ENCODE measurements at places on chromosomes 16 and 17.
A peak's percentile ranks its signal among the peaks of the same experiment; 100 is the strongest.

DNA sequence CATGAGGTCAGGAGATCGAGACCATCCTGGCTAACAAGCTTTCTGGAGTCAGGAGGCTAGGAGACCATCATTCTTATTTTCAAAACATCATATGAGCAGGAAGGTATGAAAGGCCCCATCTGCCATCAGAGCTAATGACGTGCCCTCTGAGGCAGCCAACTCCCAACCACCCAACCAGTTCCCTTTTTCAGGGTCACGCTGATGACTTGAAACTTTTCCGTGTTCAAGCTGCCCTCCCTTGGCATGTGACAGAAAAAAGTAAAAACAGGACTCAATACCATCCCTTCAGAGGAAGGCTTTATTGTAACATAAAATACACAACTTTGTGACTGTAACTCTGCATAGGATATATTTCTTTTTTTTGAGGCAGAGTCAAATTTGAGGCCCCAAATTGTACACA is 4.6 kb upstream of the GHDC start:
- DNase-seq, result peak; percentile 18

- DNase-seq, result no peak
Observed at GRCh38 chr17:67358612-67359011, 7.8 kb downstream of the PSMD12 start.

GRCh38 chr16:74450236-74450635 is 29.0 kb upstream of the CLEC18B start:
- DNase-seq, result no peak

GRCh38 chr17:31573047-31573446 is 181.6 kb downstream of the RAB11FIP4 start:
- no peak for DNase-seq

DNA sequence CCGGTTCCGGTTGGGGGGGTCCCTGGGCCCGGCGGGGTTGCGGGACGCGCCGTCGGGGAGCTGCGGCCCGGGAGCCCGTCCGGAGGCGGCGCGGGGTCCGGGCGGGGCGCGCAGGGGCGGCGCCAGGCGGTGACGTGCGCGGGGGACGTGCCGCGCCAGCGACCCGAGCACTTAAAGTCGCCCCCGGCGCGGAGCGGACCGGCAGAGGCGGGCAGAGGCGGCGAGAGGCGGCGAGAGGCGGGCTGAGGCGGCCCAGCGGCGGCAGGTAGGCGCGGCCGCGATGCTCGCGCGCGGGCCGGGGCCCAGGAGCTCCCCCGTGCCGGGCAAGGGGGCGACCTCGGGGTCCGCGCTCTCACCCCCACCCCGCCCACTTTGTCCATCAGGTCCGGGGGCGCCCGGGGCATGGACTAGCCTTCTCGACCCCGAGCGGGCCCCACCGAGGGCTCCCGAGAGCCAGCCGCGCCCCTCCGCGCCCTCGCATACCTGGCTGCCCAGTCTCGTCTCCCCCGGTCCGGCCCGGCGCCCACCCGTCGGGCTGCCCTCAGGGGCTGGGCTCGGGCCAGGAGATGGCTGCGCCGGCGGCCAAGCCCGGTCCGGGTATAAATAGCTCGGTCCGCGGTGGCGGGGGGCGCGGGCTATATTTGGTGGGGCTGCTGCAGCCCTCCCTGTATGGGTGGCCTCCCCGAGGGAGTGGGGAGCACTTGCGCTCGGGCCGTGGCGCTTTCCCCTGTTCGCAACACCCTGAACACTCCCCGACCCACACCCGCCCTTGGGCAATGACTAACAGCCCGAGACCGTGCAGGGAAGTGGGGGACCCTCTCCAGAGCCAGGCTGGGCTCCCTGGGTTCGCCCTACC is at the start of gene SLC16A3:
Gene SLC16A3, plus strand, starts transcription at position 201 of the 856 bp plus-strand sequence. CDS start 6,967 bp downstream, outside the sequence.
- DNase-seq, result peak; percentile 71

DNA sequence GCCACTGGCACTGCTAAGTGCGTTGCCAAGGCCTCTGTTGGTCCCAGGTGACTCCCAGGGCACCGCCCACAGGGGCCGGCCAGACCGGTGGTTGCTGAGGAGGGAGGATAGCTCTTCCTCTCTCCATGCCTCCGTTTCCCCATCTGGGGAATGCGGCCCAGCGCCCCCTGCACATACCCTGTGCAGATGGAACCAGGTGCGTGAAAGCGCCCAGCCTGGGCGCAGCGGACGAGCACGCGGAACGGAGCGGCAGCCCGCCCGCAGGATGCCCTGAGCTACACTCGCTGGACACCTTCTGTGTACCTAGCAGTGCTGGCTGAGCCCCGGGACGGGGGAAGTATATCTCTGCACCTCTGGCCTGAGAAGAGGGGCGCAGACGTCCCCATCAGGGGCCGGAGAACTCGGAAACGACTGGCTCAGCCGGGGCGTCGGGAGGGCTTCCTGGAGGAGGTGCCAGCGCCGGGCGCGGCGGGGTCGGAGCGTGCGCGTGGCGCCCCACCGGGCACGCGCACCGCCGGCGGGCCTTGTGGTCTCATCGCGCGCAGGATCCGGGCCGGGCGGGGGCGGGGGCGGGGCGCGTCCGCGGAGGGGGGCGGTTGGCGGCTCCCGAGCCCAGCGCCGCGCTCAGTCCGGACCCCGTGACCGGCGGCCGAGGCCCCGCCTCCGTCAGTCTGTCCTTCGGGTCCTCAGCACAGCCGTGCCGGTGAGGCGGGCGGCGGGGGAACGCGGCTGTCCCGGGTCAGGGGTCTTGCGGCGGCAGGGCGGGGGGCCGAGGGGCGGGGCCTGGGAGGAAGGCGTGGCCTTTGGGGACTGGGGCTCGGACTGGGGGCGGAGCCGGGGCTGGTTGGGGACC is at the start of the genes CCDC78 and HAGHL:
Gene CCDC78, minus strand, starts transcription at position 6 of the 853 bp plus-strand sequence. CDS start 76 bp downstream, outside the sequence.
Gene HAGHL, plus strand, starts transcription at position 669 of the 853 bp plus-strand sequence. CDS start 404 bp downstream, outside the sequence.
- DNase-seq, result no peak

DNA sequence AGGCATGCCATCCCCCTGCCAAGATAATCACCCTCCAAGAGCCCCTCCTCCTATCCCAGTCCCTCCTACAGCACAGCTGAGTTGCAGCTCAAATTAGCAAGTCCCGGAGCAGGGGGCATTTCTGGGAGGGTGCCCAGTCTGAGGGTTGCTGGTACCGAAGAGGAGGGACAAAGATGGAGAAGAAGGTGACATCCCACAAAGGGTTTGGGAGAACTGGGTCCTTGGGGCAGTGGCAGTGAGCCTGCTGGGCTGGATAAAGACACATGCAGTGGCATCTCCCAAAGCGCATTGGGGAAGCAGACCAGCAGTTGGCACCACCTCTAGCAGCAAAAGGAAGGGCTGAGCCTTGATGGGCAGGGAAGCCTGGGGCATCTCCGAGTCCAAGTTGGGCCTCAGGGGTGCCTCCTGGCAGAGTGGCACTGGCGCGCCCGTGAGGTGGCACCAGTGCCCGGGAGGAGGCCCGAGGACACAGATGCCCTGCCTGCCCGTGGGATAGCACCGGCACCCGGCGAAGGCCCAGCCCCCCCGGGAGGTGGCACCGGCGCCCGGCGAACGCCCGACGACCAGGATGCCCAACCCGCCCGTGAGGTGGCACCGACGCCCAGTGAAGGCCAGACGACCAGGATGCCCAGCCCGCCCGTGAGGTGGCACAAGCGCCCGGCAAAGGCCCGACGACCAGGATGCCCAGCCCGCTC is 622 bp downstream of the TOM1L2 start:
- DNase-seq, result peak; percentile 19

GRCh38 chr17:65261152-65261551 is 124.0 kb downstream of the RGS9 start:
- DNase-seq, result no peak

DNA sequence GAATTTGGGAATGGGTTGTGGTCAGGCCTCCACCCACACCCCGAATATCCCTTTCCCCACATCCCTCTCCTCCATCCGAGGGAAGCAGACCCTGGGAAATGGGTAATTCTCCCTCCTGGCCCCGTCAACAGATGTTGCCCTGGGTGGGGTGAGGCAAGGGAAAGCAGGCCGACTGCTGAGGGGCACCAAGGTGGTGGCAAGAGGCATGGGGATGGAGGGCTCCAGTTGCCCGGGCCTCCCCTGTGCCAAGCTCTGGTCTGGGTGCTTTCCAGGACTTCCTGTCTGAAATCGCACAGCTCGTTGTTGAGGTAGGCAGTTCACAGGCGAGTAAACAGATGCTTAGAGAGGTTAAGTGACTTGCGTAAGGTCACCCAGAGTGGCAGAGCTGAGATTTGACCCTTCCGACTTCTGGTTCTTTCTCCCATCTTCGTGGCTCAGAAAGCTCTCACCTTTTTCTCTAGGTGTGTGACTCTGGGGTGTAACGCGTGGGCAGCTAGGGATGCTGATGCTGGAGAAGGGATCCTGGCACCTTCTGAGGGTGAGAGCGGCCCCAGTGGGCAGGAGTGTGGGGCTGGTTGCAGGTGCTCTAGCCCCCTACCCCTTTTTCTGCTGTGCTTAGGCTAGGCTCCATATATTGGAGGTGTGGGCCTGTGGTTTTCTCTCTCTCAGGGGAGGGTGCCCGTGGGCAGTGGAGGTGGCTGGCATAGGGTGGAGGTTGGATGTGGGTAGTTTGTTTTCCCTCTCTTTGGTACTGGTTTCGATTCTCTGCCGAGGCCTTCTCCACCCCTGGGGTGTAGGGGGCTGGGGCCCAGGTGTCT is 17.2 kb downstream of the RARA start:
- DNase-seq, result no peak

DNA sequence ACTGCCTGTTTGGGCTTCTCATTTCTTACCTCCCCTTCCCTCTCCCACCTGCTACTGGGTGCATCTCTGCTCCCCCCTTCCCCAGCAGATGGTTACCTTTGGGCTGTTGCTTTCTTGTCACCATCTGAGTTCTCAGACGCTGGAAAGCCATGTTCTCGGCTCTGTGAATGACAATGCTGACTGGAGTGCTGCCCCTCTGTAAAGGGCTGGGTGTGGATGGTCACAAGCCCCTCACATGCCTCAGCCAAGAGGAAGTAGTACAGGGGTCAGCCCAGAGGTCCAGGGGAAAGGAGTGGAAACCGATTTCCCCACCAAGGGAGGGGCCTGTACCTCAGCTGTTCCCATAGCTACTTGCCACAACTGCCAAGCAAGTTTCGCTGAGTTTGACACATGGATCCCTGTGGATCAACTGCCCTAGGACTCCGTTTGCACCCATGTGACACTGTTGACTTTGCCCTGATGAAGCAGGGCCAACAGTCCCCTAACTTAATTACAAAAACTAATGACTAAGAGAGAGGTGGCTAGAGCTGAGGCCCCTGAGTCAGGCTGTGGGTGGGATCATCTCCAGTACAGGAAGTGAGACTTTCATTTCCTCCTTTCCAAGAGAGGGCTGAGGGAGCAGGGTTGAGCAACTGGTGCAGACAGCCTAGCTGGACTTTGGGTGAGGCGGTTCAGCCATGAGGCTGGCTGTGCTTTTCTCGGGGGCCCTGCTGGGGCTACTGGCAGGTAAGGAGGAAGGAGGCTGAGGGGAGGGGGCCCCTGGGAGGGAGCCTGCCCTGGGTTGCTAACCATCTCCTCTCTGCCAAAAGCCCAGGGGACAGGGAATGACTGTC is at the start of gene CD68:
Gene CD68, plus strand, starts transcription at position 638 of the 833 bp plus-strand sequence. Its CDS starts 40 bp downstream, at position 678.
- DNase-seq, result no peak

DNA sequence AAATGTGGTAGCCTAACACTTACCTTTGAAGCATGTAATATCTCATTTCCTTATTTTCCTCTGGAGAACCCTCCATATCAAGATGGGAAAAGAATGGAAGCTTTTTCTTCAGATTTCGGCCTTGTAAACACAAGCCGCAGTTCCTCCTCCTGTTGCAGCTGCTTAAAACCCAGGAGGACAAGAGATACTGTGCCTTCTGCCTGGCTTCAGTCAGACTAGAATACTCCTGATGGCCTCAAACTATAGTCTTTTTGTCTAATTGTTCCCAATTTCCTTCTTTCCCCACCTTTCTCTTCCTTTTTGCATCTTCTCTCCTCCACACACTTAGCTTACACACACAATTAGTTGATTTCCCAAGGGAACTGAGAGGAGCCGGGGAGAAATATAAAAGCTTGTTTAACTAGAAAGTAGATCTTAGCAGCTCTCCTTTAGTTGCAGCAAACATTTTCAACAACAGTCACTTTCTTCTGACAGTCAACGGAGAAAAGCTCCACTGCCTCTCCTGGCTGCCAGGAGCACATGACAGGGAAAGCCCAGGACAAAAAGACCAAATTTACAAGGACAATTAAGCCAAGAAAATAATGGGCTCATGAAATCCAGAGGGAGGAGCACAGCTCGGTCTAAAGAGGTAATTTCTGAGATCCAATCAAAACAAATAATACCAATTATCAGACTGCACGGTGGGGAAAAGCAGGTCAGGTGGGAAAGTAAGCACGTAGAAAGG is 76.4 kb upstream of the C17orf78 start:
- DNase-seq, result no peak

- DNase-seq, result no peak
Observed at GRCh38 chr17:16439303-16439791, 24.0 kb downstream of the TRPV2 start.

GRCh38 chr17:1153795-1154546 is 25.8 kb downstream of the ABR start:
- peak; percentile 70 for DNase-seq

- DNase-seq, result no peak
Observed at GRCh38 chr16:87701078-87701460, 64.7 kb downstream of the KLHDC4 start.

DNA sequence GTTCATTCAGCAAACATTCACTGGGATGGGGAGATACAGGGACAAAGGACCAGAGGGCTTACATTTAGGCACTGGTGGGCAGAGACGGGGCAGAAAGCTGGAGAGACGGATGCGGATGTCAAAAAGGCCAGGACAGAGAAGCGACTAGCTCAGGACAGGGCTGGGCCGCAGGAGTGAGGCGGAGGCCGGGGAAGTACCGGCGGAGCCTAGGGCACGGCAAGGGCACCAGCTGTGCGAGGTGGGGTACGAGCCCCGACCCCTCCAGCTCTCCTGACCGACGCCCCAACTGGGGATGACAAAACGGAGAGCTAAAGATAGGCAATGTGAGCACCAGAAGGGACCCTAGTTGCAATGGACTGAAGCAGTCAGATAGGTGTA is 3.9 kb upstream of the SGCA start:
- DNase-seq, result no peak

GRCh38 chr17:70089513-70090148 is 14.6 kb downstream of the KCNJ16 start:
- DNase-seq, result no peak

GRCh38 chr17:36755586-36755985 is 154.2 kb downstream of the MRM1 start:
- no peak for DNase-seq

DNA sequence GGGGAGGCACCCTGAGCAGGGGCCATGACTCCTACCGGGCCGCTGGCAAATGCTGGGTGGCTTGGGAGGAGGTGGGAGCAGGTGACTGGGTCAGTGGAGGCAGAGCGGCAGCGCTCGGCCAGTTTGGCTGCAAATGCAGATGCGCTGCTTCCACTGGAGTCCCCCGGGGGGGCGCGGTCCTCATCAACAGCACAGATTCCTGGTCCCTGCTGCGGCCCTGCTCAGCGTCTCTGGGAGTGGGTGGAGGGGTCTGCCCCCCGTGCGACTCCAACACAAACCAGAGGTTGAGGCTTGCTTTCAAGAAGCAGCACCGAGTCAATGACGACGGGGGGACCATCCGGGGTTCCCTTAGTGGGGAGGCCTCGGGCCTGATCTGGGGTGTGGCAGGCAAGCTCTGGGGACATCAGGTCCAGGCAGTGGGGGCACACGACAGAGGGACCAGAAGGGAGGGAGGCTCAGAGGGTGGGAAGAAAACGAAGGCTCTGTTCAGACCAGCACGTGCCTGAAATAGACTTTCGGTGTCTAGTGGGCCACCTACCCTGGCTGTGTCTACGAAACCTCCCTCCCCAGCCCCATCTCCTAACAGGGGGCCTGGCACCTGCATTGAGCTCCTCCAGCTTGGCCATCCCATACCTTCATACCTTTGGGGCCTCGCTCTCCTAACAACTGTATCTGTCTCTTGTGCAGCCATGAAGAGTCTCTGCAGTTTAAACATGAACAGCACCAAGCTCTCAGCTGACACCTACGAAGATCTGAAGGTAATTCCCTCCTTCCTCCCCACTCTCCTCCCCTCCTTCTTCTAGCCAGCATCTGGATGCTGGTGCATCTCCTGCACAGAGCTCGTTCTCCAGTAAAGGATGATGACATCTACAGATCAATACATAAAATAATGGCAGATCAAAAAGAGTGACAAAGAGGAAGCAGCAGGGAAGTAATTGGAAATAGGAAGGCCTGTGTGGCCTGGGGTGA is 72.5 kb upstream of the PLCG2 start:
- no peak for DNase-seq

Measured in hindlimb muscle (tissue), 1 donor.